ENCODE measurements at places on chromosomes 1 and 21.

DNA sequence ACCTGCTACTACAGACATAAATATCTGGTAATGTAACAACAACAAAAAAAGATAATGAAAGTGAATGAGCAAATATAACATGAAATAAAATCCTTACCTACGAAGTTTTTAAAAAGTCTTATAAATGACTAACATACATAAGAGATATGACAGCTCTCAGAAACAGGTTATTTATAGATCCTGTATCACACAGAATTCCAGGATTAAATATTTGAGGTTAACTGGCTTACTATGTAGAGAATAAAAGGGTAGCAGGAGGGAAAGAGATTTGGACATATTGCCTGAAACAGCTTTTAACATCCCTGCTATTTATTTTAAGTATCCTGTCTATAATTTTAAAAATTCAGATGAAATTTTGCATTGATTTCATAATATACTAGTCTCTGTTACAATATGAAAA is 16.3 kb downstream of the MYSM1 start:
- DNase-seq, result no peak

DNA sequence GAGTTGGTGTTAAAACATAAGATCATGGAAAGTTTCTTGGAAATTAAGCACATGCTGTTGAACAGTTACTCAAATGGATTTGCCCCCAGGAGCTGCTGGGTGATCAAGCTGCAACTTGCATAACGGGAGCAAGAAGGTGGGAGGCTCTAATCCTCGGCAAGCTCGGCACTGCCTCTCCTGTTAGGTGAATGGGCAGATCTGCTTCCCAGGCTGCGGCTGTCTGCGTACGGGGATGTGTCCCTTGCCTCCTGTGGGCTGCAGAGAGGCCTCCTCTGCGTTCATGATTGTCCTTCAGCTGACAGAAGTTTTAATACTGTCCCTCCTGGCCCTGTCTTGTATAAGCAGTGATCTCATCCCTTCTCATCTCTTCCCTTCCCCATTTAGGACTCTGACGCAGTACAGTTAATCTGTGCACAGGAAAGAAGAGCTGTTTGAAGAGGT is 36.7 kb downstream of the ATP1A1 start:
- DNase-seq, result peak; percentile 45

DNA sequence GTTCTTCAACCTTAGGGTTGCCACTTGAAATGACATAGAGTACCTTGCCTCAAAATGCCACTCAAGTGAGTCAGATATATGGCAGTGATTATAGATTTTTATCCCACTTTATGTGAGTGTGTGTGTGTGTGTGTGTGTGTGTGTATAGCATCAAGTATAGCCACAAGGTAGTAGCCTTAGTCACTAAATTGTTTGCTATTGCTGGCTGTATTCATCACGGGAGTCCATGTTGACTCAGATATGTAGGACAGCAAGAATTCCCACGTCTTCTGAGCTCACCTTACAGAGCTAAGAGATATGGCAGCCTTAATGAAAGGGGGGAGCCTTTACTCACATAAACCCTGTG is 9.3 kb downstream of the ETS2 start:
- DNase-seq, result no peak

DNA sequence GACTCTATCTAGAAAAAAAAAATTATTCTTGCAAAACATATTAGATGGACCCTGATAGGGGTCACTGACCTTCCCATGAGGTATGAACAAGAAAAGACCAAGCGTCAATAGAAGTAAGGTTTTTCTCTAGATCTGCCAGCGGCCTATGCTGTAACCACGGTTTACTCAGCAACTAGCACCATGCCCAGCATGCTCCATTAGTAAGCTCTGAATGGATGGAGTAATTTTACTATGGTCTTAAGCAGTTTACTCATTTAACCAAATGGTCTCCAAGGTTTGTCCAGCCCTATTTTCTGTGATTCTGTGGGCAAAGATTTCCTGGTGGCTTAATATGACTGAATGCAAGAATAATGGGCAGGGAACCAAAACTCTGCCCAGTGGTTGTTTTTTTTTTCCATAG is 113.9 kb downstream of the ADSS2 start:
- no peak for DNase-seq

DNA sequence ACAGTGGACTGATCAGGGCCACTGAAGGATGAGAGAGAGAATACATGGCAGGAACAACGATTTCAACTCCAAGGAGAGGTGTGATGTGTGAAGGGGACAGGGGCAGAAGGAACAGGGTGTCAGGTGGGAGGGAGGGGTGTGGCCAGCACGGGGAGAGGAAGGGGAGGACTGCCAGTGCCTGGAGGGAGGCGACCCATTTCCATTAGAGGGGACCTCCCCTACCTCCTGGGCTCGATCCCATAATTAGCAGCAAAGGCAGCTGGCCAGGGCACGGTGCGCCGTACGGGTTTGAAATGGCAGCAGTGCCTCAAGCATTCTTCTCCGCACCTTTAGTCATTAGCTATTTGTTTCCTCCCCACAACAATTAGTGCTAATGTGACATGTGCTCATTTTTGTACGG is 22.7 kb downstream of the CRYAA start:
- no peak for DNase-seq

DNA sequence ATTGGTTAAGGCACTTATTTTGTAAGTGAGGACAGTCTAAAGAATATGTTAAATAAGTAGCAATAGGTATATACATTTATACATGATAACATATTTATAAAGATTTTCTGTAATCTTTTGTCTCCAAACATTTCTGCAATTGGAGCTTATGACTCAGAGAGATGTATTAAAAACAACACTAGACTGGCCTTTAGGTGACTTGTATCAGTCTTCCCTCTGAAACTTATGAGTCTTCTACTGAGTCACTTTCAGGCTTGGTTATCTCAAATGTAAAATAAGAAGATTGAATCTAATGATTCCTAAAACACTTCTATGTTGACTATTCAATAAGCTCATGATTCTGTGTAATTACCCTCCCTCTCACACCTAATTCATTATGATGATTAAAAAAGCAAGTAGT is 672.6 kb upstream of the NEGR1 start:
- no peak for DNase-seq

- no peak for DNase-seq
Measured at GRCh38 chr1:118266436-118266835, 81.4 kb upstream of the SPAG17 start.

GRCh38 chr21:39885119-39885848 is 18.0 kb downstream of the PCP4 start:
- peak; percentile 23 for DNase-seq

GRCh38 chr1:245609354-245610150 is 454.8 kb downstream of the KIF26B start:
- DNase-seq, result no peak

DNA sequence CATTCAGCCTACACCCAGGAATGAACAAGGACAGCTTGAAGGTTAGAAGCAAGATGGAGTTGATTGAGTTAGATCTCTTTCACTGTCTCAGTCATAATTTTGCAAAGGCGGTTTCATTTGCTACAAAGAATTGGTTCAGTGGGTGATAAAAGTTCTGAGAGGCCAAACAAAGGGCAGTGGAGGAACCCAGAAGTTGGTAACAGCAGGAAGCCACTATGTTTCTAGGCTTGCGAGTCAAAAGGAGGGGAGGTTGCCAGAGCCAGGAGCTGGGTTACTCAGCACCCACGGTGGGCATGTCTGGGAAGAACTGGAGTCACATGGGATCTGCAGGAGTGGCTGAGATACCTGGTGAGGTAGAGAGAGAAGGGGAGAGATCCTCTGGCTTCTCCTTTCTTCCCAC is 64.2 kb upstream of the MRPS6 start:
- DNase-seq, result no peak

DNA sequence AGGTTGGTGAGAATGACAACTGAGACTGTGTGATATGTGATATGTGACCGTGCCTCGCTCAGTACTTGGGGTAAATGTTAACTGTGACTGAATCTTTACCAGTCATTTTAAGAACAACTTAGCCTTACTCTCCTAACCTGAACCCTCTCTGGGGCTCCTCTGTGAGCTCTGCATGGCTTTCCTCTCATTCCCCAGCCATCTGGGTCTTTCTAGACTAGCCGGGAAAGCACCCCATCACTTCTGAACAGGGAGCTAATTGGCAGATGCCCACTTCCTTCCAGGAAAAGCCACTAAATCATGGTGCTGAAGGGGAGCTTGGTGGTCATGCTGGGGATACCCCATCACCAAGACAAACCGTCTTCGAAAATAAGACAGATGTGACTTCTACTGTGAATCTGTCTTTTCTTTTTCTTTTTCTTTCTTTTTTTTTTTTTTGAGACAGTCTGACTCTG is 16.5 kb upstream of the FOXO6 start:
- DNase-seq, result no peak

DNA sequence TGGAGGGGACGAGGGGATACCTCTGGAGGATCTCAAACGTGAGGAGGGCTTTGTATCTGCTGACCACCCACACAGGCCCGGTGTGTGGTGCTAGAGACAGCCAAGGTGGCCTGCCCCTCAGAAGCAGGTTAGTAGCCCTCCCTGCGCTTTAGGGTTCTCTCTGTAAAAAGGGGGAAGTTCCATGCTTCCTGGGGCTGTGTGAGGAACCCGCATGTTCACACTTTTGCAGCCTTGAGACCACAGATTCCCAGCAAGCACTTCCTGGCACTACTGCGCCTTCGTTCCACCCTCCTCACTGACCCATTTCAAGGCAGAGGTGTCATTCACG is 7.9 kb upstream of the GUCA2B start:
- DNase-seq, result no peak

- DNase-seq, result no peak
Measured at GRCh38 chr1:203597331-203598090, 29.1 kb upstream of the ATP2B4 start.

DNA sequence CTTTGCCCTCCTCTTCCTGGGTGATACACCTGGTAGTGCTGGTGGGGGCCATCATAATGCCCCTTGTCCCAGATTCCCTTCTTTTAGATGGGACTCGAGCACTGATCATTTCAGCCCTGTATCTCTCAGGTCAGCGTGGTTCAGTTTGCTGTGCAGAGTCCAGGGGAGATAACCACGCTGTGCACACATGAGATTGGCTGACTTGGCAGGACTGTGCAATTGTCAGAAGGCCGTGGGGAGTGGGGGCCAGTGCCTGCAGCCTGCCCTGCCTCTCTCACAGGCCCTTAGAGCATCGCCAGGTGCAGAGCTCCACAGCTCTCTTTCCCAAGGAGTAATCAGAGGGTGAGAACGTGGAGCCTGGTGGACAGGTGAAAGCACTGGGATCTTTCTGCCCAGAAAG is 15.2 kb downstream of the EPHX1 start:
- DNase-seq, result peak; percentile 62

GRCh38 chr1:60160141-60160540 is 86.6 kb upstream of the C1orf87 start:
- DNase-seq, result no peak

GRCh38 chr1:6984986-6985385 is 199.7 kb downstream of the CAMTA1 start:
- DNase-seq, result no peak

DNA sequence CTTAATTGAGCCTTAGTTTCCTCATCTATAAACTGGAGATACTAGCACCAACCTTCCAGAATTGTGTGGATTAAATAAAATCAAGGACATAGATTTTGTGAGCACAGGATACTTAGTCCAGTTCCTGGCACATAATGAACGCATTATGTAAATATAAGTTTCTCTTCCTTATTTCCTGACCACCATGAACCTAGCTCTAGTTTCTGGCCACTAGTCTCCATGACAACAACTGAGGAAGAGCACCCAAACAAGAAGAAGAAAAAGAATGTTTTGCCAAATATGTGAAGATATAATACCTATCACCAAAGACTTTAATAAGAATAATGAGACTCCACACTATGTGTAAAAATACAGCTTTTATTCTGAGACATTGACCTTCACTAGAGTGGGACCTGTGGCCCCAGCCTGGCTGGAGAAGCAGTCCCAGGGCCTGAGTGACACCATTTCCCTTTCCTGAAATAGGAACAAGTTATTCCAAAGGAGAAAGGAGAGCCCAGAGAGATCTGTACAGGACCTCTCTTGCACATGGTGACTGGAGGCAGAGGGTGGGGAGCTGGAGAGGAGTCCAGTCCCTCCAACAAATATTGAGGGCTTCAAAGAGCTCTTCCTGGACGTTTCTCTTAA is 940 bp upstream of the USF1 start:
- DNase-seq, result no peak

DNA sequence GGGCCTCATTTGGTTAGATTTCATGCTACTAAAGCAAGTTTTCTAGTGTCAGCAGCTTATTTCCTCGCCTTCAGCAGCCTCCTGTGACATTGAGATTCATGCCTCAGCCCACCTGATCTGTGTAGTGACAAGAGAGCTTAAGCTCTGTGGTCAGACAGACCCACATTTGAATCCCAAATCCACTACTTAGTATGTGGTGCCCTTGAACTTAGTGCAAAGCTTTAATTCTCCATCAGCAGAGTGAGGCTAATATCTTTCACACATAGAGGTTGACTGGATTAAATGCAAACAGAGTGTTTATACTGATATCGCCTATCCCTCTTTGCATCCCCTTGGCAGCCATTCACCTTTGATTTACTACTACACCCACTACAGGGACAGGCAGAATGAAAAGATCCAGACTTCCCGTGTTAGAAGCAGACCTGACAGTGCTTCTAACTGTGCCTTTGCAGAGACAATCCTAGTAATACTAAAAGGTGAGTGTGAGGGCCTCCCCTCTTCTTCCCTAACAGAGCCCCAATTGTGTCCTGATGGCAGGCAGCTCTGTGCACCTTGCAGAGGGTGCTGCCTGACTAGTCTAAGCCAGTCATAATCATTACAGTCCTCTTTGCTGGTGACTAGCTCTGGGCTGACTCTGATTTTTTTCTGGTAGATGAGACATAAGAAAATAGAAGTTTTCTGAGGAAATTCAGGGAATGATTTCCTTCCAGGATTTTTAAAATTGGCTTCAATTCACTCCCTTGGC is 264.0 kb downstream of the CTH start:
- DNase-seq, result no peak
